ENCODE measurements at places on chromosomes 3 and 15. TPM values are rescaled to one million over a fixed set of nuclear protein-coding genes. Genes with fewer than 3 reads are reported as not detected.

Gene TM4SF18
- total RNA-seq = not detected

DNA sequence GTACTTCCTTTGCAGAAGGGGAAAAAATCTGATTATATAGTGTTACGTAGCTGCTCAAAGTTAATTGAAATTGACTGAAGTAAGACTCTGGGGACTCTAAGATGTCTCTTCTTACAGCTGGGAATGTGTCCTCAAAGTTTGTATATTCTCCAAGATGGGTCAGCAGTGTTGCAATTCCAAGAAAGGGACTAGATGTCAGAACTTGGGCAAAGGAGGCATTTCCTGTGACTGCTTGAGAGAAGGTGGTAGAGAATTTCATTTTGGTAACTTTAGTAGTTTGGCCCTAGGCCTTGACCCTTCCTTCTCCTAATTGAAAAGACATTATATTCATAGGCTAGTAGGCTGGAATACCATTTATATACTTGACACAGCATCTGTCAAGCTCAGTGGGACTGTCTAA is 33.9 kb downstream of the PTPRG start:
- DNase-seq = no peak

GRCh38 chr3:126837773-126838172 is 133.7 kb downstream of the CHCHD6 start:
- no peak for DNase-seq

DNA sequence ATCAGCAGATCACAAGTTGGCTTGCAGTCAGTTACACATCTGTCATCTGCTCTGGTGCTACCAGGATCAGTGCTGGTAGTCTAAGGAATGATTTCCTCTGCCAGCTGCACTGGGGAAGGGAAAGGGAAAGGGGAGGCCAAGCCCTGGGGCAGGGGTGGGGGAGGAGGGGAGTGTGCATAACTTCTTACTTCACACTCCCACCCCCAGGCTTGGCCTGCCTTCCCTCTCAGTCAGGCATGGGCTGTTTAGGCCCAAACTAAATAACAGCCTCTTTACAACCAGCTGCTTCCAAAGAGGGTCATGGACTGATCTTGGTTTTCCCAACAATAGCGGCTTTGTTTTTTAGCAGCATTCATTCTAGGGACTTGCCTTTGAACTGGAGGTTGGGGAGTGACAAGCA is 86.1 kb upstream of the PSMD6 start:
- DNase-seq = no peak

DNA sequence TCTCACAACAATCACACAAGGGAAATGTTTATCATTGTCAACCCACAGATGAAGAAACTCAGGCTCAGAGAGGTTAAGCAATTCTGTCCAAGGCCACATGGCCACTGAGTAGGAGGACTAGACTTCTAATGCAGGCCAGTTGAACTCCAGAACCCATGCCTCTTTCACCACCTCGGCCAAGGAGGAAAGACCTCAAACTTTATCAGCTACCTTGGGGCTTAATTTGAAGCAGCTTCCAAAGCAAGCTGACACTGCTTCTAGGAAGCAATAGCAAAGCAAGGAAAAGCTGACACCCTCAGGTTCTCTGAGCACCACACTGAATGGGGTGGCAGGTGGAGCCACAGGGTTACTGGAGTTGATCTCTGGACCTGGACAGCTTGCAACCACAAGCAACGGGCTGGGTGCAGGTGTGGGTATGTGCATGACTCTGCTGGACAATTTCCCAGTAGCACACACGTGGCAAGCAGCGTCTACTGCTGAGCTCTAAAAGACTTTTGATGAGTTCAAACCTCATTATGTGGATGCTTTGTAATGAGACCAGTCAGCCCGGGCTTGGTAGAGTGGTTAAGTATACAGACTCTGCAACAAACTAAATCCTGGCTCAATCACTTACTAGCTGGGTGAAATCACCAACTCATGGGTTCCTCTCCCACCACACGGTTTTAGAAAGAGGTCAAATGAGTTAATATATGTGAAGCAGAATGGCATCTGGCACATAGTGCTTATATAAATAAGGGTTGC is 23.1 kb downstream of the CCNL1 start:
- no peak for DNase-seq

DNA sequence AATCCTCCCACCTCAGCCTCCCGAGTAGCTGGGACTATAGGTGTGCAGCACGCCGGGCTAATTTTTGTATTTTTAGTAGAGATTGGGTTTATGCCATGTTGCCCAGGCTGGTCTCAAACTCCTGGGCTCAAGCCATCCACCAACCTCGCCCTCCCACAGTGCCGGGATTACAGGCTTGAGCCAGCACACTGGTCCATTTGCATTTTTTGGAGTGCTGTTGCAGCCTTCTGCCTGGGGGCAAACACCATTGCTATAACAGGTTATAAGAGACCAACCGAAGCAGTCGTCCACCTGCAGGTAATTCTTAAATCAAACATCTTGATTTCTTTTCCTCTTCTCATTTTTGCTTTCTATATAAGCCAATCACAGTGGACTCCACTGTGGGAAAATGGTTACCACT is 27.7 kb downstream of the ACKR4 start:
- DNase-seq = no peak

GRCh38 chr15:100812802-100813201 is 66.8 kb upstream of the ALDH1A3 start:
- no peak for DNase-seq

DNA sequence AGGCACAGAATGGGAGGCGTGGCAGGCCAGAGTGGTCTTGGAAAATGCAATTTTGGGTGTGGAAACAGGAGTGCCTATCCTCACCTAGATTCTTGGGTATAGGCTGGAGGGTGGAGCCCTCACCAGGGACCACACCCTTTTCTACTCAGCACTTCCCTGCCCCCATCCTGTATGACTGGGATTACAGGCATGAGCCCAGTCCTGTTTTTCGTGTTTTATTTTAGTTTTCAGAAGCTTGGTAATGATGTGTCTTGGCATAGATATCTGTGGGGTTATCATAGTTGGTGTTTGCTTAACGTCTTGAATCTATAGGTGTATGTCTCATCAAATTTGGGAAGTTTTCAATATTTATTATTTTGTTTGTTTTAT is 248.7 kb upstream of the CBLB start:
- no peak for DNase-seq

GRCh38 chr15:31476236-31476810 is 149.7 kb downstream of the KLF13 start:
- no peak for DNase-seq

Gene GOLGA8O
- 1.00 TPM for total RNA-seq

Gene RSL24D1
- total RNA-seq = 103 TPM

Gene BFSP2
- total RNA-seq = not detected

DNA sequence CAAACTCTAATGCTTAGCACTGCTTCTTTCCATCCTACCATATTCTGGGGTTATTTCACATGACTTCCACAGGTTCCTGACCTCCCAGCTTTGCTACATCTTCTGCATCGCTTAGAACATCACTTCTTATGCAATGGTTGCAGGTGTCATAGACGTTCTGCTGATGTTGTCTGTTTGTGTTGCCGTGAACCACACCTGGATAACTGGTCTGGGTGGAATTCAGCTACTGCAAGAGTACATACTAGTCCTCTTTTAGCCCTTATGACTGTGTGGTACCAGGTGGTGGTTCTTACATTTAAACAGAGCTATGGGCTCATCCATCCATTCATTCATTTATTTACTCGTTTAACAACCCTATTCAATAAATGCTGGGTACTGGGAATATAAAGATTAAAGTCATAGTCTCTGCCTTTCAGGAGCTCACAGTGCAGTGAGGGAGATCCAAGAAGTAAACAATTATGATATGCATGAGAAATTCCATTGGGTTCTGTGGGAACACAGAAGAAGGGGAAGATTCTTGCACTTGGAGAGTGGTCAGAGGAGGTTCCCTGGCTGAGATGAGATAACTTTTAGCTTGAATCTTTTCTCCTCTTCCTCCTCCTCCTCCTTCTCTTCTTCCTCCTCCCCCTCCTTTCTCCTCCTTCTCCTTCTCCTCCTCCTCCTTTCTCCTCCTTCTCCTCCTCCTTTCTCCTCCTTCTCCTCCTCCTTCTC is 30.8 kb downstream of the TMEM45A start:
- no peak for DNase-seq

- DNase-seq = no peak
Observed at GRCh38 chr3:99696497-99696896, 58.1 kb downstream of the COL8A1 start.

DNA sequence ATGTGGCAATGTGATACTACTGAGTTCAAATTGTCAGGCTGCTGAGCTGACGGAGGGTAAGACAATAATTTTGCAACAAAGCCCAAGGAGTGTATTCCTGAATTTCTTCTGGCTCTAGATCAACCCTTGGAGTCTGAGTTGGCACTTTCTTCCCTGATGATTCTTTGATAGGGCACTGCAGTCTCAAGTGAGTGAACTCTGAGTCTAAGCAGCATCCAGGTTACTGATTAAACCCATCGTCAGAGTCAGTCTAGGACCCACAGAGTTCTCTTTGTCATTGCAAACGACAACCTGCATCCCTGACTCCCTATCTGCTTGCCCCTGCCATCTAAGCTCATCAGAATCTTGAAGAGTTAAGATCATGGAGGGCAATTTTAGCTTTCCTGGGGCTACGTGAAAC is 58.6 kb downstream of the MME start:
- DNase-seq = no peak

DNA sequence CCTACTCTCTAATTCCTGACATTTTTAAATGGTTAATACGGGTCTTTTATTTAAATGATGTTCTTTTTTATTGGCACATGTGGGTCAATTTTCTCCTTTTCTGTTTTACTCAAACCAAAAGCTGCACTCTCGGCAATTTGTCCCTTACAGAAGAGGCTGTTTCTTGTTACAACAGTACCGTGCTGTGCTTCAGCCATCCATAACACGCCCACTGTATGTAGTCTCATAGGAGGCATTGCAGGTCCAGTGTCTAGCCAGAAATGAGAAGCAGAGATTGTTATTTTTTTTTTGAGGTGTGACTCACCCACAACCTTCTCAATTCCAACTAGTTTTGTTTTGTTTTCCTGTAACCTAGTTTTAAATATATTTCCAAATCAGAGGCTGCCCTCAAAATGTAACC is 164.6 kb downstream of the GMNC start:
- DNase-seq = no peak

GRCh38 chr3:191263365-191263764 is 64.3 kb downstream of the OSTN start:
- DNase-seq = no peak

- no peak for DNase-seq
Observed at GRCh38 chr3:31671451-31671850, 138.7 kb downstream of the STT3B start.

DNA sequence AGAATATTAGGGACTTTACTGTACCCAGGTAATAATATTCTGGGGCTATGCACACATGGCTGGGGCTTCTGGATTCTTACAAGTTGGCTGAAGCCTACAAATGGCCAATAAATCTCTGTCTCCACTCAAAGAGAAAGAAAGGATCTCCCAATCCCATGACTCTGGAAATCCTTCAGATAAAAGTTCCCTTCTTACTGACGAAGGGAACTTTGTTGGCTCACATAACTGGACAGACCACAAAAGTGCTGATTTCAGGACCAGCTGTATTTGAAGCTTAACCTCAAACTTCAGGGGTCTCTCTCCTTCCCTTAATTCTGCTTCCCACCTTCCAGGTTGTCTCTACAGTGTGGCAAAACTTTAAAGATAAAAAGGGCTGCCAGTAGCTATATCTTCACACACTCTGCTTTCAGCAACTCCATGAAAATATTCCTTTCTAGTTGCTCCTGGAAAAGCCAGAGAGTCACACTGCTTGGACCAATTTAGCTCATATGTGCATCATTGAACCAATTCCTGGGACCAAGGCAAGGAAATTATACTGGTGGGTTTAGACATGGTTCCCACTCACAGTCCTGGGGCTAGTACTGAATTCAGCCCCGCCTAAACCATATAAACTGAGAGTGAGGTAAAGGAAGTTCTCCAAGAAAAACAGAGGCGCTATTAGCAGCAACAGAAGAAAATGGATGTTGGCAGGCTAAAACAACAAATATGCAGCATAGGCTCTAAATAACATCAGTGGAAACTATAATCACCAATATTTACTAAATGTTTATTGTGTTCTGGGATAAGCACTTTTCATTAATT is 290.0 kb upstream of the GADL1 start:
- DNase-seq = no peak

DNA sequence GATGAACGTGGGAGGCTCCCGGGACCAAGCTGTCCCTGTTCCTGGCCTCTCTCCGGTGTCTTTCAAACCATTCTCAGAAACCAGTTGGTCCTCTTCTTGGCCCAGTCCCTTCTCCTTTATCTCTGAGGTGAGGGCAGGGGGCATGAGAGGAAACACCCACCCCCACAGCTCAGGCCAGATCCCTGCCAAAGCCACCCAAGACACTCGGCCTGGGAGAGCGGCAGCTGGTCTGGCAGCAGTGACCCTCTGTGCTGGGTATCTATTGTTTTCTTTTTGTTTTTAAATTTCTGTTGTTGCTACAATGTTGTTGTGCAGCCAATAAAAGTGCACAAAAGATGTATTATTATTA is 27.3 kb downstream of the ACSBG1 start:
- no peak for DNase-seq

DNA sequence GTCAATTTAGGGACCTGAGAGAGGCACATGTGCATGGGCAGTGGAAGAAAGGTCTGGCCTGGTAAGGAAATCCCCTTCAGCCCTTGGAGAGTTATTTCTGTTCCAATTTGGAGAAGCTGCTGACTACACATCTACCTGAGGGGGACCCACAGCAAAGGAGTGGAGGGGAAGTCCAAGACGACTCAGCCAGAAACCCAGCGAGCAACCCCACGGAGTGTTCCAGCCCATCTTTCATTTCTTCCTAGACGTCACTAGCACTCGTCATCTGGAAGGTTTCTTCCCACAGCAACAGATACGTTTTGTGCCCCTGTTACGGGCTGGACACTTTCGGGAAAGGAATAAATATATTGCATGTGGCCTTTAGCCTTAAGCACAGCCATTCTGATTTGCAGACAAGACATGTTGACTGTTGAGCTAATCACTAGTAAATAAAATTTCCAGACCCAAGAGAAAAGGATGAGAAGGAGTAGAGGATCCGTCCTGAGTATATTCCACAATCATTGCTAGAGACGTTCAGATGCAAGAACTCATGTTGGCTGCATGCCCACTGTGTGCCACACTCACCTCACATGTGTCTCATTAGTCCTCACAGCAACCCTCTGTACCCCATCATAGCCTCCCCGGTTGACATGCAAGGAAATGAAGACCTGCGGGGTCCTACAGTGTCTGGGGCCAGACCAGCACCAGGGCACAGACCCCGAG is 7.8 kb upstream of the FAM174B start:
- DNase-seq = no peak

Gene PRICKLE2
- total RNA-seq = not detected

GRCh38 chr3:161270991-161271390 is 49.9 kb downstream of the NMD3 start:
- no peak for DNase-seq

Gene GP5
- total RNA-seq = 4.2 TPM

Gene MED12L
- total RNA-seq = 0.78 TPM

Gene TMEM39A
- 46.1 TPM for total RNA-seq

DNA sequence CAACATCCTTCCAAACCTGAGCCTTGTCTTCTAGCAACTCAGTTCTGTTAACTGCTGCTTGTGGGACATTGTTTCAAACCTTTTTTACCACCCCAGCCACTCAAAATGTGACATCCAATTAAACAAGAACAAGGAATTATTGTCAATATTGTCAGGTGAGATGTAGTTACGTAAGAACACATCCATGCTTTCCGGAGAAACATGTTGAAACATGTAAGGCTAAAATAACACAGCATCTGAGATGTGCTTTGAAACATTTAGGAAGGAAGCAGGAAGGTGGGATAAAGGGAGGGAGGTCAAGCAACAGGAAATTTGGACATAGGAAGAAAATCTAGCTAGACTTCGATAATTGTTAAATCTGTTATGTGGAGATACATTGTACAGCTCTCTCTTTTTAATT is 50.9 kb upstream of the PRICKLE2 start:
- no peak for DNase-seq

Gene SUSD5
- not detected for total RNA-seq

Gene CCR8
- 5.3 TPM for total RNA-seq

- DNase-seq = no peak
Observed at GRCh38 chr3:176661432-176661964, 535.8 kb downstream of the TBL1XR1 start.

Data from CD4-positive, alpha-beta memory T cell (primary cell).